Adrenal gland (tissue), 19 donors: ENCODE measurements at places on chromosomes 5 and 9. TPM values are rescaled to one million over a fixed set of nuclear protein-coding genes. Genes with fewer than 3 reads are reported as not detected.

PCDHGB5 gene
- total RNA-seq = 12.1 TPM

SOX30 gene
- total RNA-seq = not detected

PCDHB12 gene
- total RNA-seq = 0.66 TPM

PCDHGA12 gene
- total RNA-seq = 12.5 TPM

ANGPTL2 gene
- 20.6 TPM for total RNA-seq

LRSAM1 gene
- total RNA-seq = 30.7 TPM

TRPM3 gene
- total RNA-seq = 3.2 TPM

WWC1 gene
- 0.13 TPM for total RNA-seq

THG1L gene
- total RNA-seq = 13.8 TPM

FGD3 gene
- 4.4 TPM for total RNA-seq

DNA sequence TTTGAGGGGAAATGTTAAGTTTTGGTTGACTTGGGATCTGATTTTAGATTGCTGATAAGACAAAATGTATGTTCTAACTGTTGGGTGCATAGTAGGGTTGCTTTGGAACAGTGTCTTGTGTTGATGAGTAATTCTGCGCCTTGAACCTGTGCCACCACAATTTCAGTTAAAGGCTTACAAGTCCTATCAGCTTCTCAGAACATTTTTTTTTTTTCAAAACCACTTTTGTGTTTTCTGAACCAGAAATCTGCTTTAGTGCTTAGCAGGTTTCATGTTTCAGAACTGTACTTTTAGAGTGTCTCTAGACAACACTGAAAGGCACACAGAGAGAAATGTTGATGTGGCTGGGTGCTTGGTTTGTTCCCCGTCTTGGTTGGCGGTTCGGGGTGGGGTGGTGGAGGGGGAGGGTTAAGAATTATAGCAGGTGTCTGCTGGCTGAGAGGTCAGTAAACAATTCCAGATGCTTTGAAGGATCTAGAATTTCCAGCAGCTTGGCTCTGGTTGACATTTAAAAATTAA, 84.6 kb downstream of the ANKRD55 start:
- no peaks in the 10 kb centered on the region for H3K27me3 ChIP-seq
- no peak overlapping the region for H3K27ac ChIP-seq
- peaks cover 7% of the 10 kb centered on the region for H3K4me1 ChIP-seq
- no peaks in the 10 kb centered on the region for H3K36me3 ChIP-seq
- no peak overlapping the region for H3K4me3 ChIP-seq
- no peak for DNase-seq

DNA sequence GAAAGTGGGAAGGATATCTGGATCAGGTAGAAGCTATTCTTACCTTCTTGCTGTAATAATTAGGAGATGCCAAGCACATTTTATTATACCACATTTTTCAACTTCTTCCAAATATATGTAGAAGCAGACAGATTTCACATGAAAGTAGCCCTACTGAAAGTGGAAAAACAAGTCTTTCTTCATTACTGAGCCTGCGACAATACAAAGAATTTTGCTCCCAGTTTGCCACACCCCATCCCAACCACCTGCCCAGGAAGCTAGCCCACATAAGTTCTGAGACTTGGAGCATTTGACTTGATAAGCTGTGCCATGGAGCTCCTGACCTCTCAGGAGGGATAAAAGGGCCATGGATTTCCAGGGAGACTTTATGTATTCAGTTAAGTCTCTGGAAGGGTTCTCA, 249.1 kb upstream of the ADCY2 start:
- H3K27me3 ChIP-seq = no peaks in the 10 kb centered on the region
- H3K4me1 ChIP-seq = no peaks in the 10 kb centered on the region
- H3K4me3 ChIP-seq = no peak overlapping the region
- H3K27ac ChIP-seq = no peak overlapping the region

GRCh38 chr9:116715751-116716150, 28.6 kb downstream of the TRIM32 start:
- no peak overlapping the region for H3K4me3 ChIP-seq
- no peaks in the 10 kb centered on the region for H3K4me1 ChIP-seq
- no peak overlapping the region for H3K27ac ChIP-seq
- H3K27me3 ChIP-seq = no peaks in the 10 kb centered on the region
- no peak for DNase-seq
- no peaks in the 10 kb centered on the region for H3K36me3 ChIP-seq

DNA sequence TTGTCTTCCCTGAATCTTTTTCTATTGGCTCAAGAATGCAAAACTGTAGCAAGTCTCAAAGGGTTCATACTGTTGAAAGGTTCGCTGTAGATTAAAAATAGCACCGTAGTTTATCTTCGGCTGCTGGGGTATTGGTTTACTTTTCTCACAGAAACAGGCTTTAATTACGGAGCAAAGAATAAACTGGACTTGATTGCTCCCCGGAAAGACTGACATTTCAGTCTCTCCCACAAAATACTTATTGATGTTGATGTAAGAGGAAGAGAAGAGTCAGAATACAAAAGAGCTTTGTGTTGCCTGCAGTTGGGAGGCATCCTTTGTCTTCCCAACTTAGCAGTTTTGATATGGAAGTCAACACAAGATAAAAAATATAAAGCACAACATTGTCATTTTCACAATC, 183.9 kb upstream of the DMAC1 start:
- DNase-seq = no peak
- H3K27ac ChIP-seq = no peak overlapping the region

- H3K4me1 ChIP-seq = no peaks in the 10 kb centered on the region
- no peak overlapping the region for H3K4me3 ChIP-seq
- H3K36me3 ChIP-seq = no peaks in the 10 kb centered on the region
- no peak for DNase-seq
- H3K27ac ChIP-seq = no peak overlapping the region
These were observed 216.6 kb downstream of the SLC12A2 start for GRCh38 chr5:128300181-128300580.

DNA sequence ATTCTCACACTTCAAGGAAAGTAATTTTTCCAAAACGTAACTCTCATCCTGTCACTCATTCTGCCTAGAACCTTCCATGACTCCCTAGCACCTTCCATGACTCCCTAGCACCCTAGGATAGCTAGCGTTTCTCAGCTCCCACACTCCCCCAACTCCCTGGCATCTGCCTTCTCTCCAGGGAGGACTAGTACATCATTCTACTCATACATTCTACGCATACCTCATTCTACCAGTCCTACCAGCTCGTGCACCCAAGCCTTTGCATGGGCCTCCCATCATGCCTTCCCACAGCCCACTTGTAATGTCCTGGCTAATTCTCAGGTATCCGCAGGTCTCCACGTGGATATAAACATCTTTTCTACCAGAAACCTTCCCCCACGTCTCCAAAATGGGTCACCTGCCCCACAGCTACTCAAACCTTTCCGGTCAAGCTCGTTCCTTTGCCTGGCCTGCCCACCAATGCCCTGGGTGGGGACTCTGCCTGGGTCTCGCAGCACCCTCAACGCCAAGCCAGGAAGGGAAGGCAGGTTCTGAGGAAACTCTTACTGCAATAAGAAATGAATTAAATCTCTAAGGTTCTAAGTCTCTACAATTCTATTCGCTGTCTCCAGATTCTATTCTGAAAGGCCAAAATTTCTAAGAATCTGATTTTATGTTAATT, 930 bp downstream of the ANKS6 start:
- DNase-seq = no peak
- H3K36me3 ChIP-seq = no peaks in the 10 kb centered on the region
- H3K27me3 ChIP-seq = no peaks in the 10 kb centered on the region
- no peak overlapping the region for H3K27ac ChIP-seq
- H3K4me1 ChIP-seq = peaks cover 18% of the 10 kb centered on the region
- H3K4me3 ChIP-seq = no peak overlapping the region

DNA sequence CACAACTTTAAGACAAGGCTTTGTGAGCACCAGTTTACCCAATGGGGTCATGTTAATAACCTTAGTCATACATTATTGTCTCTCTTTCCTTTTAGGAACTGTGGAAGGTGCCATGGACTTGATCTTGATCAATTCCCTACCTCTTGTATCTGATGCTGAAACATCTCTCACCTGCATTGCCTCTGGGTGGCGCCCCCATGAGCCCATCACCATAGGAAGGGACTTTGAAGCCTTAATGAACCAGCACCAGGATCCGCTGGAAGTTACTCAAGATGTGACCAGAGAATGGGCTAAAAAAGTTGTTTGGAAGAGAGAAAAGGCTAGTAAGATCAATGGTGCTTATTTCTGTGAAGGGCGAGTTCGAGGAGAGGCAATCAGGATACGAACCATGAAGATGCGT, 48.7 kb downstream of the TEK start:
- no peaks in the 10 kb centered on the region for H3K36me3 ChIP-seq
- no peak overlapping the region for H3K4me3 ChIP-seq
- no peak overlapping the region for H3K27ac ChIP-seq
- DNase-seq = no peak

- H3K36me3 ChIP-seq = no peaks in the 10 kb centered on the region
- H3K27ac ChIP-seq = no peak overlapping the region
- DNase-seq = no peak
- H3K27me3 ChIP-seq = no peaks in the 10 kb centered on the region
- H3K4me3 ChIP-seq = no peak overlapping the region
- H3K4me1 ChIP-seq = no peaks in the 10 kb centered on the region
These were observed 22.3 kb downstream of the ATPSCKMT start for GRCh38 chr5:10227379-10227778.

- no peaks in the 10 kb centered on the region for H3K36me3 ChIP-seq
- no peaks in the 10 kb centered on the region for H3K4me1 ChIP-seq
- no peak overlapping the region for H3K4me3 ChIP-seq
- DNase-seq = no peak
- no peaks in the 10 kb centered on the region for H3K27me3 ChIP-seq
These were observed 3.2 kb upstream of the MAP3K1 start for GRCh38 chr5:56812110-56812509.

- no peaks in the 10 kb centered on the region for H3K36me3 ChIP-seq
- no peak overlapping the region for H3K27ac ChIP-seq
- no peaks in the 10 kb centered on the region for H3K27me3 ChIP-seq
- no peak for DNase-seq
- H3K4me1 ChIP-seq = no peaks in the 10 kb centered on the region
- no peak overlapping the region for H3K4me3 ChIP-seq
These were observed 99.0 kb downstream of the ADAMTS2 start for GRCh38 chr5:179246227-179246626.

- H3K27me3 ChIP-seq = no peaks in the 10 kb centered on the region
- no peaks in the 10 kb centered on the region for H3K36me3 ChIP-seq
- no peak overlapping the region for H3K4me3 ChIP-seq
These were observed 182.1 kb upstream of the ACTBL2 start for GRCh38 chr5:57664700-57665099.

DNA sequence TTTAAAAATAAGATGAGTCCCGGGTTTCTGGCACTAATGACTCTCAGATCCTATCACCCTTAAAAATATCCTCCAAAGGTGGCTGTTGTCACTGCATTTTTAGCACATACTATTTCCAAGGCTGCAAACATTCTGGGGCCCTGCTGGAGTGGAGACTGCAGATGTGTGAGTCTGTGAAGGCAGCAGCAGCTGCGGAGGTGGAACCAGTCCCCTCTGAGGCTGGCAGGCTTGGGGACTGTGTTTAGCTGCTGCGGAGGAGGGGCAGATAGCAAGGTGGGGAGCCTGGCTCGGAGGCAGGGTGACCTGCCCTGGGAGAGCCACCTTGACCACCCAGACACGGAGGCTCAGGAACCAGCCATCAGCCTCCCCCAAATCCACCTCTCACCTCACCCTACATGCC, 77.0 kb downstream of the C5orf15 start:
- H3K27me3 ChIP-seq = no peaks in the 10 kb centered on the region
- H3K36me3 ChIP-seq = no peaks in the 10 kb centered on the region
- no peak overlapping the region for H3K27ac ChIP-seq

DNA sequence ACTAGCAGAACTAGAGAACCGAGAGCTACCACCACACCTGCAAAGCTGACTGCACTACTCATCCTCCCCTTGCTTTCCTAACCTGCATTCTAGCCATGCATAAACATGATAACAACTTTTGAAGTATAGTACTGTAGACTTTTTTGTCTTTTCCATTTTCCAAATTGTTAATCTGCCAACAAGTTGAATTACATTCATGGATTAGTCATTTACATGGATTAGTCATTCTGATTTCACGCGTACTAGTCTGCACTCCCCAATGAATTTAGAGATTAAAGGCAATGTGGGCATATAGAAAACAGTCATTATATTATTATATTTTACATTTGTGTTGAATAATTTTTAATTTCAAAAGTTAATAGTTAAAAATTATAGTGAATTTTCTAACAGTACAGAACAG, 81.4 kb downstream of the EDIL3 start:
- no peak overlapping the region for H3K4me3 ChIP-seq
- no peaks in the 10 kb centered on the region for H3K27me3 ChIP-seq
- H3K27ac ChIP-seq = no peak overlapping the region
- no peak for DNase-seq
- H3K36me3 ChIP-seq = no peaks in the 10 kb centered on the region

- no peaks in the 10 kb centered on the region for H3K27me3 ChIP-seq
- H3K4me3 ChIP-seq = no peak overlapping the region
- no peaks in the 10 kb centered on the region for H3K4me1 ChIP-seq
- DNase-seq = no peak
- H3K36me3 ChIP-seq = no peaks in the 10 kb centered on the region
These were observed 38.0 kb upstream of the FAM120A start for GRCh38 chr9:93413530-93413929.

GRCh38 chr5:180631549-180632383, 17.6 kb downstream of the FLT4 start:
- no peaks in the 10 kb centered on the region for H3K27me3 ChIP-seq
- no peaks in the 10 kb centered on the region for H3K36me3 ChIP-seq
- H3K4me3 ChIP-seq = no peak overlapping the region
- no peak for DNase-seq
- no peaks in the 10 kb centered on the region for H3K4me1 ChIP-seq

GRCh38 chr9:99173570-99174504, 47.9 kb downstream of the ALG2 start:
- no peaks in the 10 kb centered on the region for H3K36me3 ChIP-seq
- H3K4me3 ChIP-seq = no peak overlapping the region
- no peak overlapping the region for H3K27ac ChIP-seq
- no peaks in the 10 kb centered on the region for H3K4me1 ChIP-seq
- no peaks in the 10 kb centered on the region for H3K27me3 ChIP-seq
- DNase-seq = no peak

DNA sequence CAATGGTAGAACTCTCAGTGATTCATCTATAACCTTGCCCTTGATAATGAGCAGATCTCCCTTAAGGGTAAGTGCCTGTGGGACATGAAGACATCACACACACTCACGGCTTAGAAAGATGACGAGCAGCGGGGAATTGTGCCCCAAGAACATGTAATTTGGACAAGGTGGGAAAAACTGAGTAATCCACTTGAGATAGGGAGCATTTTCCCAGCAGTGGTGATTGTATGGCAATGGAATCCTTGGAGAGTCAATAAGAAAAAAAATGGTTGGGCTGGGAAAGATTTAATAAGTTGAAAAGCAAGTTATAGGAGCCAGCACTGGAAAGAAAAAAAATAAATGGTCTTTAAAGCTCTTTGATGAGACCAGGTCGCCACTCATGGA, 193.1 kb downstream of the GLIS3 start:
- H3K27ac ChIP-seq = no peak overlapping the region
- DNase-seq = no peak
